Activated effector memory CD4-positive, alpha-beta T cell treated with Interleukin-2 at 50 U/mL for 16 hours (primary cell): ENCODE measurements at places on chromosomes 7 and 10.

DNA sequence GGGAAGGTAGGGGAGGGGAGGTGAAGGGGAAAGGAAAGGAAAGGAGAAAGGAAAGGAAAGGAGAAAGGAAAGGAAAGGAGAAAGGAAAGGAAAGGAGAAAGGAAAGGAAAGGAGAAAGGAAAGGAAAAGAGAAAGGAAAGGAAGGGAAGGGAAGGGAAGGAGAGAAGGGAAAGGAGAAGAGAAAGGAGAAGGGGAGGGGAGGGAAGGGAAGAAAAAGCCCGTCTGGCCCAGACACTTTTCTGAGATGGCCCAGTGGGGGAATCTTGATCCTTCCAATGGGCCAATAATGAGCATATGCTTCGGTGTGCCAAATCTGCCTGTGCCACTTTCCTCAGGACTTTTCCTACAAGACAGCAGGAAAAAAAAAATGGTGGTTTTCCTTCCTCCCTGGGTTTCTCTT is 64.5 kb downstream of the CH25H start:
- DNase-seq, result no peak

DNA sequence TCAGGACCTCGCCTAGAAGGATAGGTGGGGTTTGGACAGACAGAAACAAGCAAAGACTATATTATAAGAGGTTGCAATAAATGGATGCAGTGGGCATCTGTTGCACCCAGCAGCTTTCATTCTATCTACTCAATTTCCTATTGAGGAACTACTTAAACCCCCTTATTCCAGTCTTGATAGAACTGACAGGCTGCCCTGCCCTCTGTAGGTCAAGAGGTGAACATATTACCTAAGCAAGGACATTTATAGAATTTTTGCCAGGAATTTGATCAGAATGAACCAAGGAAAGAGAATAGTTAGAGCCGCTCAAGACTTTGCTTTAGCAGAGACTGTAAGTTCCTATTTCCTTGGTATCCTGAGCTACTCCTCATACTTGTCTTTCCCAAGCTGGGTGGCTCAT is 9.5 kb downstream of the VTI1A start:
- DNase-seq, result no peak

- no peak for DNase-seq
Observed at GRCh38 chr7:92727755-92728154, 108.6 kb downstream of the CDK6 start.

GRCh38 chr7:22787951-22788350 is 34.7 kb downstream of the TOMM7 start:
- no peak for DNase-seq

DNA sequence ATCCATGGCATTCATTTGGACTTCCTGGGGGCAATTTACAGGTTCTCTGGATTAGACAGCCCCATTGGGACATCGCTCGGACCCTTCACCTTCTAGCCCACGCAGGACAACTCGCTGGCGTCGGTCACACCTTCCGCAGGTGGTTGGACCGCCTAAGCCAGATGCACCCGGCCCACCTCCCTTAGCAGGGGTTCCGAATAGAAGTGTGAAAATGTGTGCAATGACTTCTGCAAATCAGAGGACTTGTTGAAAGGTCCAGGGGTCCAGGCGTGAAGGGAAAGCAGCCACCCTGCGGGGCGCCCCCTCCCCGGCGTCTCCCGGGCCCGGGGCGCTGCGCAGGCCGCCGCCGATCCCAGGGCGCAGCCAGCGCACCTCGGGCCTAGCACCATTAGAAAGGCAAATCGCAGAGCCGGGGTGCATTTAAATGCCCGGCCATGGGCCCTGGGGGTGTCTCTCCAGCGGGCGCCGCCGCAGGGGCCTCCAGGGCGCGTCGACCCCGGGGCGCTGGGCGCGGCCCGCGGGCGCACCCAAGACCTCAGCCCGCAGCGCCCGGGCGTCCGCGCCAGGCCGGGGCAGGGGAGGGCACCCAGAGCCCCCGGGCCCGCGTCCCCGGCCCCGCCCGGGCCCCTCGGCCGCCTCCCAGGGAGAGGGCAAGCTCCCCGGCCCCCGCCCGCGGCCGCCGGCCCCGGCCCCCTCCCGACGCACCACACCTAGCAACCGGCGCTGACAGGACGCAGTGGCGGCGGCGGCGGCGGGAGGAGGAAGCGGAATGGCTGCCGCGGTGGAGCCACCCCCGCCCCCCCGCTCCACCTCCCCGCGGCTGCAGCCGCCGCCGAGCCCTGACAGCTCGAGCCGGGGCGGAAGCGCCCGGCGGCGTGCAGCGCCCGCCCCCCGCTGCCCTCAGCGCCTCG is 1.2 kb downstream of the JAZF1 start:
- DNase-seq, result peak; percentile 72

DNA sequence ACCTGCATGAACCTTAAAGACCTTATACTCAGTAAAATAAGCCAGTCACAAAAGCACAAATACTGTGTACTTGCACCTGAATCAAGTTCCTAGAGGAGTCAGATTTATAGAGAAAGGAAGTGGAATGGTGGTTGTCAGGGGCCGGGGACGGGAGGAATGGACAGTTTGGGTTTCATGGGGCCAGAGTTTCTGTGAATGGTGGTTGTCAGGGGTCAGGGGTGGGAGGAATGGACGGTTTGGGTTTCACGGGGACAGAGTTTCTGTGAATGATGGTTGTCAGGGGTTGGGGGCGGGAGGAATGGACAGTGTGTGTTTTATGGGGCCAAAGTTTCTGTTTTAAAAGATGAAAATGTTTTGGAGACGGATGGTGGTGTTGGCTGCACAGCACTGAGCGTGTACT is 260.0 kb upstream of the MKI67 start:
- DNase-seq, result no peak
